ENCODE measurements at places on chromosomes 3 and 15. TPM values are rescaled to one million over a fixed set of nuclear protein-coding genes. Genes with fewer than 3 reads are reported as not detected.

The C3orf20 gene
- 0.32 TPM for polyA plus RNA-seq

DNA sequence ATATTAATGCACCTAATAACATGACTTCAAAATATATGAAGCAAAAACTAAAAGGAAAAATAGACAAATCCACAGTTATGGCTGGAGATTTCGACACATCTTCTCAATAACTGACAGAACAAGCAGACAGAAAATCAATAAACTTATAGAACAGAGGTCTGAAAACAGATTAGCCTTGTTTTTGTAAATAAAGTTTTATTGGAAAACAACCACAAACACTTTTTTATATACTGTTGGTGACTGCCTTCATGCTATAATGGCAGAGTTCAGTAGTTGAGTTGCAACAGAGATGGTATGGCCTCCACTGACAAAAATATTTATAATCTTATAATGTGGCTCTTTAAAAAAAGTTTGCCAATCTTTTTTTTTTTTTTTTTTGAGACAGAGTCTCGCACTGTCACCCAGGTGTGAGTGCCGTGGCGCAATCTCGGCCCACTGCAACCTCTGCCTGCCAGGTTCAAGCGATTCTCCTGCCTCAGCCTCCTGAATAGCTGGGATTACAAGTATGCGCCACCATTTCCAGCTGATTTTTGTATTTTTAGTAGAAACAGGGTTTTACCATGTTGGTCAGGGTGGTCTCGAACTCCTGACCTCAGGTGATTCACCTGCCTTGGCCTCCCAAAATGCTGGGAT, 52.2 kb upstream of the GATA2 start:
- DNase-seq = no peak

GRCh38 chr3:38148311-38148882, 9.9 kb downstream of the MYD88 start:
- no peak for DNase-seq

The TRH gene
- polyA plus RNA-seq = 0.63 TPM

DNA sequence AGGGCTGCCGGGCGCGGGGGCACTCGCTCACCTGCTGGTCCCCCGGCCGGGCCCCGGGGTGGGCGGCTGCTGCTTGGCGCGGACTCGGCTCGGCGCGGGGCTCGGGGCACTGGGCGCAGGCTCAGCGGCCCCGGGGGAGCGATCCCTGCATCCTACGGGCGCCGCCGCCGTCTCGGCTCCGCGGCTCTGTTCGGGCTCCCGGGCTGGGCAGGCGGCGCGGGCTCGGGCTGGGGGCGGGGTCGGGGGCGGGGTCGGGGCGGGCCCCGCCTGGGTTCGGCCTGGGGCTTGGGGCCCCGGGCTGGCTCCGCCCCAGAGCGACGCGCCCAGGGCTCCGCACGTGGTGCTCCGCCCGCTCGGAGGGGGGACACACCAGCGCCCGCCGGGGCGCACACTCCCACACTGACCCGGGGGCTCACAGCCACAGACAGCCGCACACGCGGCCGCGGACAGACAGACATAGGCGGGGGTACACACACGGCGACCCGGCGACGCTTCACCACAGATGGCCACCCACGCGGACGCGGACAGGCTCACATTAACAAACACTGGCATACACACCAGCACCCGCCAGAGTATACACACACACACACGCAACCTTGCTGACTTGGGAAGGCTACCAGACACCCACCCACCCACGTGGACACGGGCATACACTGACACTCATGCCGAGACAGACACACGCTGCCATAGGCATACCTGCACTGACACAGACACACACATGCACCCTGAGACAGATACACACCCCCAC, at the start of gene SCN5A:
SCN5A (minus strand) TSS at position 188 of the 748 bp plus-strand sequence. CDS start 16,380 bp downstream, outside the sequence.
- DNase-seq = no peak

GRCh38 chr3:100033184-100033583, 81.1 kb downstream of the FILIP1L start:
- no peak for DNase-seq

- DNase-seq = no peak
These were observed 401.4 kb downstream of the ROBO1 start for GRCh38 chr3:79366414-79366813.

- peak; percentile 75 for DNase-seq
These were observed 169.1 kb upstream of the CCDC54 start for GRCh38 chr3:107208100-107208499.

- no peak for DNase-seq
These were observed 341.7 kb upstream of the KCNMB2 start for GRCh38 chr3:178194539-178194938.

GRCh38 chr3:133461291-133461690, 61.4 kb downstream of the BFSP2 start:
- DNase-seq = no peak

DNA sequence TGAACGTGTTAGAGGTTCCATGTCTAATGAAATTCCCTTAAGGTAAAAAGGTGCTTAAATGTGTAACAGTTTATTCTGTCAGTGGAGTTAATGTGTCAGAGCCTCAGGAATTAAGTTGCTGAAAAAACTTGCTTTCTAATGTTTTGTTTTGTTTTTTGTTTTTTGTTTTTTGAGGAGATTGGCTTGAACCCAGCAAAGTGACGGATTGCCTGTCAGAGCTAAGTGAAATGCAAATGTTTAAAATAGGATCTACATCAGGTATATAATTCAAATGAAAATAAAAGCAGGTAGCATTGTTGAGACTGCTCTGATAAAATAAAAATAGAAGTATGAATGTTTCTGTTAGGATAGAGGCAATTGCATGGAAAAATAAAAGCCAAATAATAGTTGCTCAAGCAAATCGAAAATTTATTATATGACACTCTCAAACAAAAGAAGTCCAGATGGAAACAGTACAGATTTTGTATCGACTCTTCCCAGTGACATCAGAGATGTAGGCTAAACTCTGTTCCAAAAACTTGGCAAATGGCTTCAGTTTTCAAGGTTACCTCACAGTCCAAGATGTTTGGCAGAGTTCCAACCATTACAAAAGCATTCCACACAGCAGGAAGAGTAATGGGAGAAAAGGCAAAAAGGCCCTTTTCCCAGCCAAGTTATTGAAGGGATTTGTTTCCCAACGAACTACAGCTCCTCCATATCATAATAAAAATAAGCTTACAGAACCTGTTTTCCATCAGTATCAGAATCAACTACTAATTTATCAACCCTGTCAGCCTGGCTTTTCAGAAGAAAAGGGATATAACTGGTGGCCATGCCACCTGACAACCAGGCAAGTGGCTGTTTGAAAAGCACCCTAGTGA, 291.0 kb downstream of the TBL1XR1 start:
- DNase-seq = peak; percentile 59

- no peak for DNase-seq
These were observed 71.5 kb upstream of the SLC25A26 start for GRCh38 chr3:66149269-66149668.

GRCh38 chr3:33174711-33175414, 43.7 kb downstream of the SUSD5 start:
- no peak for DNase-seq

The EFCAB12 gene
- polyA plus RNA-seq = 3.6 TPM

DNA sequence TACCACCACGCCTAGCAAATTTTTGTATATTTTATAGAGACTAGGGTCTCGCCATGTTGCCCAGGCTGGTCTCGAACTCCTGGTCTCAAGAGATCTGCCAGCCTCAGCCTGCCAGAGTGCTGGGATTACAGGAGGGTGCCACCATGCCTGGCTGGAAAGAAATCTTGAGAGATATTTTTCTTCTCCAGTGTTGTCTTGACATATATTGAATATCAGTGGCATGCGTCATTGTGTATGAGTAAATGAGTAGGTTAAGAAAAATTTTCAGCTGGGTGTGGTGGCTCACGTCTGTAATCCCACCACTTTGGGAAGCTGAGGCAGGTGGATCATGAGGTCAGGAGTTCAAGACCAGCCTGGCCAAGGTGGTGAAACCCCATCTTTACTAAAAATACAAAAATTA, 3.5 kb upstream of the PIF1 start:
- DNase-seq = no peak

- DNase-seq = no peak
These were observed 93.0 kb downstream of the NPTN start for GRCh38 chr15:73540161-73540560.

The SHISA5 gene
- polyA plus RNA-seq = 120 TPM

- no peak for DNase-seq
These were observed 51.8 kb downstream of the SPRED1 start for GRCh38 chr15:38304481-38304880.

DNA sequence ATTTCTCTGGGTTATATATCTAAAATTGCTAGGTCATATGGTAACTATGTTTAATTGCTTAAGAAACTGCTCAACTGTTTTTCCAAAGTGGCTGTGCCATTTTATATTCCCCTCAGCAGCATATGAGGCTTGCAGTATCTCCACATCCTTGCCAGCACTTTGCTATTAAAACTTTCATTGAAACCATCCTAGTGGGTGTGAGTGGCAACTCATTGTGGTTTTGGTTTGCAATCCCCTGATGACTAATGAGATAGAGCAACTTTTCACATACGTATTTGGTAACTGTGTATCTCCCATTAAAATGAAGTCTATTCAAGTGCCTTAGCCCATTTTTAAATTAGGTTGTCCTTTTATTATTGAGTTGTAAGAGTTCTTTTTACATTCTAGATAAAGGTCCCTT, 17.3 kb downstream of the KPNA1 start:
- no peak for DNase-seq

DNA sequence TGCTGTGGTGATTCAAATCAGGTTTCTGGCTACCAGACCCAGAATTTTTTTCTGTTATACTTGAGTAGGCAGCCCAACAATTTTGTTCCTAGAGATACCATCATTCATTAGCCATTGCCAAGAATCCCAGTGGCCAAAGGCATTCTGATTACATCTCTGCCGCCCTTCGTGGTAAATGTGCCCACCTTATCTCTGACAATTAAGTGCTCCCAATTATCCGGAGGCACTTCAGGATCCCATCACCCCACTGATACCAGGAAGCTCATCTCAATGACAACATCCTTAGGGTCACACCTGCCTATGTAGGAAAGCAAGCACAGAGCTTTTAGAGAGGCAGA, 43.2 kb upstream of the RPL35A start:
- DNase-seq = no peak

- DNase-seq = no peak
These were observed 207.9 kb upstream of the GADL1 start for GRCh38 chr3:31102196-31102879.

DNA sequence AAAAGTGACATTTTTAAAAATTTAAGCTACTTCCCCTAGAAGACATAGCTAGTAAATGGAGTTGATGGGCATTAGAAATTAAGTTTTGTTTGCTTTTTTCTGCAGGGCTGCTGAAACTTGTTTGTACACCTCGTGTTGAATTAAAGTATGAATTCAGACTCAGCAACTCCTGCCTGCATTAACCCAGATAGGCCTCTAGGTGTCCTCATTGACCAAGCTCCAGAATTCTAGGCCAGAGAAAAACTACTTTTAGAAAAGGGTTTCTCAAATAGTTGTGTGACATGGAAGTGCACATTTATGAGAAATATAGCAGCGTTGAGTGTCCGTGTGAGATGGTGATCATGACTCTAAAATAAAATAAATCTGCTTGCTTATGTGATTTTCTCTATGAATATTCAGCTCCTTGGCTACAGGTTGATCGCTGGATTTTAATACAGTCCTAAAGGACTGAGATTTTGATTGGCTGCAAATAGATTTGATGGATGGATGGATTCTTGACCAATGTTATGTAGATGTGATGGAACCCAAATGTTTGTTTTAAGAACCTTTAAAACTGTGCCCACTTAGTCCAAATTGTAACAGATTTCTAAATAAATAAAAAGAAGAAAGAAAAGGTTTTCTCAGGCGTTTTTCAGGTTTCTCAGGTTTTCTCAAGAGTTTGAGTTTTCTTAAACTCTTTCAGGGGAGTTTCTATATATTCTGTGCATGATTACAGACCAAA, 39.4 kb upstream of the LMOD3 start:
- peak; percentile 33 for DNase-seq

DNA sequence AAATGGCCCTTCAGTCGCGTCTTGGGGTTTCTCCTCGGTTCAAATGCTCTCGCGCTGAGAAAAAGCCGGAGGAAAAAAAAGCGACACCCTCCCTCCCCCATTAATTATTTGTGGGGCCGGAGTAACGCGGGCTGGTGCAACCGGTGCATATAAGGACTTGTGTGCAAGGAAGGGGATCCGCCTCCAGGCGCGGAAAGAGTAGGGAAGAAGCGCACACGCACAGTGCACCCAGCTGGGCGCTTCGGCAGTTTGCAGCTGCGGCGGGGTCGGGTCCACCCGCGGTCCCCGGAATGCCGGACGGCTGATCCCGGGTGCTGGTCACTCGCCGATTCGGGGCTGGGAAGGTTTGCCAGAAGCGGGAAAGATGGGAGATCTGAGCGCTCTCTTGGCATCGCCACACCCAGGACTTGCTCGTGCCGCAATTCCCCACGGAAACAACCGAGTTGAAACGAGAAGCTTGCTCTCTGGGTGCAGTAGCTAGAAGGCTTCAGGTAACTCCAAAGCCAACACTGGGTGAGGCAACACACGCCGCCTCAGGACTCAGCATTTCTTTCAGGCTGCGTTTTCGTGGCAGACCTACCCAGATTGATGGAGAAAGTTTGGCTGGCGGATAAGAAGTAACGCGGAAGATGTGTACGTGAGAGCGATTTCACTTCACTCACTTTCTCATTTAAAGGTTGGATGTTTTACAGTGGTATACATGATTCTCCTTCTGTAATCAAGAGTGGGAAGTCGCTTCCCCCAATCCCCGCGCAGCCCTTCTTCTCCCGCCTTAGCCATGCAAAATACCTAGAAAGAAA, 720 bp upstream of the TNIK start:
- no peak for DNase-seq

The WDR93 gene
- 2.3 TPM for polyA plus RNA-seq

The DPPA2 gene
- polyA plus RNA-seq = 0.90 TPM

GRCh38 chr3:118782755-118783202, 251.9 kb downstream of the IGSF11 start:
- no peak for DNase-seq

The CCDC174 gene
- polyA plus RNA-seq = 36.3 TPM

DNA sequence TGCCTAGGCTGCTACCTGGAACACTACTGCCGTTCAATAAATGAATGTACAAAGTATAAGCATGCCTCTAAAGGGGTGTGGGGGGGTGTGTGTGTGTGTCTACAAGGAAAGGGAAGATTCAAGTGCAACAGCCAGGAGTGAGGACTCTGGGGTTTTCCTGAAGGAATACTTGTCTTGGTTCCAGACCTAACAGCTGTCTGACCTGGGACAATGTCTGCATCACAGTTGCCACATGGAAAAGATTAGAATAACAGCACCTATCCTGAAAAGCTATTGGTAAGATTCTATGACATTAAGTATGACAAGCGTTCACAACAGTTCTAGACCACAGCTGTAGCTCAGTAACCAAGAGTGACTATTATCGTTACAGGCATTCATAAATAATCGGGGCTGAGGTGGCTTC, 345.2 kb downstream of the FOXP1 start:
- DNase-seq = no peak
